Esophagus muscularis mucosa (tissue), 4 donors: ENCODE measurements at places on chromosomes 4 and X. TPM values are rescaled to one million over a fixed set of nuclear protein-coding genes. Genes with fewer than 3 reads are reported as not detected.

The NLGN4X gene
- total RNA-seq: 1.7 TPM

The SLC6A14 gene
- not detected for total RNA-seq

The MAD2L1 gene
- 2.1 TPM for total RNA-seq

DNA sequence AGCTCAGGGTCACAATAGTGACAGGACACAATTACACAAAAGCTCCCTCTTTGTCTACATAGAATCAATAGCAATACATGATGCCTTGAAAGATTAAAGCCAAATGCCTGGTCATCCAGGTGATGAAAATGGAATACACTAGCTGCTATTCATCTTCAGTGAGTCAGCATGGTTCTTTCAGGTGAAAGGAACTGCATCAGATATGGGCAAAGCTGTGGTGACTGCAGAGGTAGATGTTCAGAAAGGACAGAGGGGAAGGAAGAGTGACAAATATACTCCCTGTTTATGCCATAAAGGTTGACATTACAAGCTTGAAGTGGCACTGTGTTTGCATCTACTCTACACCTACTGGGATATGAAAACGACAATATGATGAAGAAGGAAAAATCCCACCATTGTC, 20.0 kb upstream of the FTHL17 start:
- DNase-seq: no peak
- H3K27me3 ChIP-seq: no peaks in the 10 kb centered on the region
- no peak overlapping the region for H3K4me3 ChIP-seq
- H3K27ac ChIP-seq: no peak overlapping the region

DNA sequence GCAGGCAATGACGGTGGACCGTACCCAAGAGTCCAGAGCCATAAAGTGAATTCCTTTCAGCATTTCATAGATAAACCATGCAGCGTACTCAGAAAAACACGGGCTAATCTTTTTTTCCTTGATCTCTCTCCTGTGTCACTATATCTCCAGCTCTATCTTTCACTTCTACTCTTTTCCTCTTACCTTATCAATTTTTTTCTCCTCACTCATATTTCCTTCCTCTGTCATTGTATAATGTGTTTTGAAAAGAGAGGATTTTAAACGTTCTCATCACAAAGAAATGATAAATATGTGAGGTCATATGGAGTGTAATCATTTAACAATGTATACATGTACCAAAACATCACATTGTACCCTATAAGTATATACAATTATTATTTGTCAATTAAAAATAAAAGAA, 176.5 kb downstream of the CPE start:
- no peaks in the 10 kb centered on the region for H3K27me3 ChIP-seq
- H3K4me1 ChIP-seq: no peaks in the 10 kb centered on the region
- no peak overlapping the region for H3K27ac ChIP-seq
- DNase-seq: no peak
- H3K4me3 ChIP-seq: no peak overlapping the region

DNA sequence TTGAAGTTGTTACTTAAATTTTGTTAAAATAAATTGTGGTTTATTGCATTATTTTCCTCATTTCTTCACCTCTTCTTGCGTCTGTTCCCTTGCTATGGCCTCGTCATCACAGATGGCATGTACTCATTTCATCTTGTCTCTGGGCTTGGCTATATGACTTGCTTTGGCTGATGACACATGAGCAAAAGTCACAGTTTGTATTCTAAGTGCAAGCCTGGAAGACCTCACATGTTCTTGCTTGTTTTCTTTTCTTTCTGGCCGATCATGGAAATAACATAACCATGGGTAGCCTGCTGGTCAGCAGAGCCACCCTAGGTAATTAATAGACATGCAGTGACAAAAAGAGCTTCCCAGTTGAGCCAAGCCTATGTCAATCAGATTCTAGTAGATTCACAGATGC, 527.9 kb downstream of the SPRY1 start:
- H3K36me3 ChIP-seq: no peaks in the 10 kb centered on the region
- no peak overlapping the region for H3K27ac ChIP-seq
- no peak overlapping the region for H3K4me3 ChIP-seq
- no peak for DNase-seq
- H3K27me3 ChIP-seq: no peaks in the 10 kb centered on the region
- no peaks in the 10 kb centered on the region for H3K4me1 ChIP-seq

DNA sequence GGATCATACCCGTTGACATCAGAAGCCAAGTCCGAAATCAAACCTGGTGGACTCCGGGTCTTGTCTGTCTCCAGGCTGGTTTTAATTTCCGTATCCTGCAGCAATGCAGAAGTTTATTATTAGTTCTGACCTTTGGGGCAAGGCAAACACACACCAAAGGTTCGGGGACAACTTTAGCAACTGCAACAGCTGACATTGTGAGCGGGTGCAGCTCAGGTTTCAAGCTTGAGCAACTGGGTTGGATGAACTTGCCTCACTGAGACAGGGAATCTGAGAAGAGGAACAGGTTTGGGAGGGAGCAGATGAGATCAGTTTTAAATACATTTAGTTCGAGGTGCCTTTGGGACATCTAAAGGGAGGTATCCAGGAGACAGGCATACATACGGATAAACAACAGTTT, 110.7 kb downstream of the GNL3L start:
- peak overlapping the region; percentile 89 for H3K27ac ChIP-seq
- peaks cover 7% of the 10 kb centered on the region for H3K4me1 ChIP-seq
- DNase-seq: no peak
- no peaks in the 10 kb centered on the region for H3K36me3 ChIP-seq
- H3K27me3 ChIP-seq: no peaks in the 10 kb centered on the region
- H3K4me3 ChIP-seq: no peak overlapping the region

- H3K4me1 ChIP-seq: peaks cover 7% of the 10 kb centered on the region
- no peaks in the 10 kb centered on the region for H3K27me3 ChIP-seq
- no peak overlapping the region for H3K27ac ChIP-seq
These were observed 74.5 kb upstream of the AFAP1 start for GRCh38 chr4:8013976-8014726.

DNA sequence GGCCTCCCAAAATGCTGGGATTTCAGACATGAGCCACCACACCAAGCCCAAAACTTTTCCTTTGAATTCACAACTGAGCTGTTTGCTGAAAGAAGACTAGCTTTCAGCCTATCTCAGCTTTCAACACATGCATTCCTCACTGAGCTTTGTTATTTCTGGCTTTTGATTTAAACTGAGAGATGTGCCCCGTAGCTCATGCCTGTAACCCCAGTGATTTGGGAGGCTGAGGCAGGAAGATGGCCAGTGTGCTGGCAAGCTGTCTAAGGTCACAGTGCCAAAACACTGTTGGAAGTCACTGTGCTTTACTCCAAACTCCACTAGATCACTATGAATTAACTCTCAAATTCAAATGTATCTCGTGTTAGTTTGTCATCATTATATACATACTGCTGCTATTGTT, 779.5 kb downstream of the TRIML1 start:
- H3K36me3 ChIP-seq: no peaks in the 10 kb centered on the region
- H3K4me1 ChIP-seq: no peaks in the 10 kb centered on the region
- no peaks in the 10 kb centered on the region for H3K27me3 ChIP-seq
- no peak overlapping the region for H3K27ac ChIP-seq
- no peak overlapping the region for H3K4me3 ChIP-seq

DNA sequence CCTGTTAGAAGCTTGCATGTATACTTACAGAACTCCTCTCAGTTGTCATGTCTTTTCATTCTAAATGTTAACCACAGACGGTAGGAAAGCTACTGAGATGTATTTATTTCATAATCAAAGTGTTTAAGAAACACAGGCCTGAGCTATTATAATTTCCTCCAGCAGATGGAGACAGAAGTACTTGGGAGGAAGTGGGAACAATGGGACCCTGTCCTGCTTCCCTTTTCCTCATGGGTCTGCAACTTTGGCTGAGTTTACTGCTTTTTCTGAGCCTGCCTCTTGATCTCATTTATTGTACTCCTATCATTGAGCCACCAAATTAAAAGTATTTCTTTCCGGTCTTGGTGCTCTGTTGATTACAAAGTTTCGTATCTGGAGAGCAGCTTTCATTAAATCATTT, 67.7 kb upstream of the SPANXN2 start:
- H3K4me3 ChIP-seq: no peak overlapping the region
- no peaks in the 10 kb centered on the region for H3K27me3 ChIP-seq
- no peak overlapping the region for H3K27ac ChIP-seq
- DNase-seq: no peak

DNA sequence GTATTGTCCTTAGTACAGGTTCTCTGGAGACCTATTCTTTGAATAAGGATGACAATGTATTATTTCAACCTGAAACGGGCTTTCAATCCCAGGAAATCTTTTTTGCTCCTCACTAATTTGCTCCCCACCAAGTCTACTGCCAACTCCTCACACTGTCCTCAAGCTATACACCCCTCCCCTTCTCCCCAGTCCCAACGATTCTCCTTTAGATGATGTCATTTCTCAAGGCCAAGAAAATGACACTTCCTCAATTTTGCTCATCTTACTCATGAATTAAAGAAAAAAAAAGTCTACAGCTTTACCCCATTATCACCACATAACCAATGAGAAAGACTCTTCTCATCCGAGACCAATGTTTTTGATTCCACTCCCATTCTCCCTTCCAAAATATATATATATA, 20.6 kb downstream of the AP1S2 start:
- no peak overlapping the region for H3K4me3 ChIP-seq
- no peaks in the 10 kb centered on the region for H3K27me3 ChIP-seq
- no peaks in the 10 kb centered on the region for H3K4me1 ChIP-seq

DNA sequence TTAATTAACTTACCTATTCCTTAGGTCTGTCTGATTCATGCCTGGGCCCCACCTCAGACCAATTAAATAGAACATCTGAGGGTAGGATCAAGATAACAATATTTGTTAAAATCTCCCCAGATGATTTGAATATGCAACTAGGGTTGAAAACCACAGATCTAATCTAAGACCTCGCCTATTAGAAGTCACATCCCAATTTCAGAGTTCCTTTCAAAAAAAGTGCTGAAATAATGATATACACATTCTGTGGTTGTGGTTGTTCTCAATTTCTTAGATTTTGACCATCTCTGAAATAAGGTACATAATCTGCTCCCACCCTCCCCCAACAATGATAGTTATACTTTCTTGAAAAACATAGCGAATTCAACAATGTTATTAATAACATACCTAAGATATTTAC, 27.7 kb downstream of the NIPAL1 start:
- no peaks in the 10 kb centered on the region for H3K27me3 ChIP-seq
- H3K4me3 ChIP-seq: no peak overlapping the region
- no peak overlapping the region for H3K27ac ChIP-seq
- DNase-seq: no peak
- H3K36me3 ChIP-seq: no peaks in the 10 kb centered on the region

DNA sequence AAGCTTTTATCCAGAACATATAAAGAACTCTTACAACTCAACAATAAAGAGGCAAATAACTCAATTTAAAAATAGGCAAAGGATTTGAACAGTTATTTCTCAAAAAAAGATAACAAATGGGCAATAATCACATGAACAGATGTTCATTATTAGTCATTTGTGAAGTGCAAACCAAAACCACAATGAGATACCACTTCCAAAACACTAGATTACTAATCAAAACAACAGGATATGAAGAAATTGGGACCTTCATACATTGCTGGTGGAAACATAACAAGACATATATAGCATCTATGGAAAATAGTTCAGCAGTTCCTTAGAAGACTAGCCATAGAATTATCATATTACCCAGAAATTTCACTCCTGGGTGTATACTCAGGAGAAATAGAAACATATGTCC, 224.6 kb downstream of the FBXO8 start:
- H3K36me3 ChIP-seq: no peaks in the 10 kb centered on the region
- no peak overlapping the region for H3K4me3 ChIP-seq
- H3K27me3 ChIP-seq: no peaks in the 10 kb centered on the region
- no peaks in the 10 kb centered on the region for H3K4me1 ChIP-seq
- no peak overlapping the region for H3K27ac ChIP-seq
